ENCODE measurements at places on chromosomes 6 and 20. TPM values are rescaled to one million over a fixed set of nuclear protein-coding genes. Genes with fewer than 3 reads are reported as not detected.

Gene HLA-DOB
- total RNA-seq = 0.79 TPM

GRCh38 chr20:11714886-11715285, 202.8 kb upstream of the BTBD3 start:
- no peak for DNase-seq
- peaks cover 12% of the 10 kb centered on the region for H3K4me1 ChIP-seq
- no peaks in the 10 kb centered on the region for H3K36me3 ChIP-seq
- no peak overlapping the region for H3K4me3 ChIP-seq

GRCh38 chr6:165661664-165662025, 1.4 kb downstream of the PDE10A start:
- peaks cover 13% of the 10 kb centered on the region for H3K4me1 ChIP-seq
- H3K36me3 ChIP-seq = no peaks in the 10 kb centered on the region
- H3K4me3 ChIP-seq = peak overlapping the region; percentile 59
- no peak for DNase-seq

DNA sequence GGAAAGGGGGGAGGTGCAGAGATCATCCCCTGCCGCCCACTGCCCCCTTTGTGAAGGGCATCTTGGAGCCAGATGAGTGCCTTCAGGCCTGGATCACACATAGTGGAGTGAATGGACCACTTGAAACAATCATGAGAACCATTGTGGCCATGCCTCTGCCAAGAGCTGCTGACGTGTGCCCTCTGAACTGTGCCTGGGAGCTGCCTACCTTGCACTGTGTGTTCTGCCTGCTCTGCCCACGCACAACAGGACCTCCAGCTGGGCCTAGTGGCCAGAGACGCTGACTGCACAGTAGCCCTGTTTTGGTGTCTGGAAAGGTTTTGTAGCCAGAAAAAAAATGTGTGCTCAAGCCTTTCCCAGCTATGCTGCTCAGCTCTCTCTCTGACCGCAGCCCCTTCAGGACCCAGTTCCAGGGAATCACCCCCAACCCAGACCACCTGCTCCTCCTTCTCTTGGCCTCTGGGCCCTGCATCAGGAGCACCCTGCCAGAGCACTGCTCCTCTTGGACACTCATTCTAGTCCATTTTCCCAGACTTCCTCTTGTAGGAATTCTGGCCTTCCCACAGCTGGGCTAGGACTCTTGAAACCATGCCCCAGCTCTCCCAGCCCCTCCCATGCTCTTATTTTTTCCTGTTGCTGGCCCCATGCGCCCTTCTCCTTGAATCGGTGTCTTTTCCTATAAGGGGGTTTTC, 1.6 kb upstream of the ADIG start:
- H3K27me3 ChIP-seq = peaks cover 4% of the 10 kb centered on the region
- H3K4me1 ChIP-seq = no peaks in the 10 kb centered on the region
- no peak overlapping the region for H3K4me3 ChIP-seq
- DNase-seq = no peak
- no peak overlapping the region for H3K27ac ChIP-seq
- peaks cover 13% of the 10 kb centered on the region for H3K36me3 ChIP-seq

DNA sequence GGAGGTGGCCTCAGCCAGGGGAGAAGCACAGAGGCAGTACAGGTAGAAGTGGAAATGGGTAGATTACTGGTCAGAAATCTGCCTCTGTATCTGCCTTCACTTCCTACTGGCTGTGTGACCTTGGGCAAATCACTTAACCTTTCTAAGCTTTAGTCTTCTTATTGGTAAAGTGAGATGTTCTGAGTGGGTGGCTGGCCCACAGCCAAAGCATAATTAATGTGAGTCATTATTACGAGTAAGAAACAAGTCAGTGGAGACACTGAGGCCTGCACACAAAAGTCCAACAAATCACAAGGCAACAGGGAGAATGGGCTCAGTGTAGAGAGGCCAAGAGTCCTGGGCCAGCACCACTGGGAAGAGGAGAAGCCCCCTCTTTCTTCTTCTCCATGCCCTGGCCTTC, 39.1 kb downstream of the NRN1 start:
- H3K27ac ChIP-seq = no peak overlapping the region
- H3K4me3 ChIP-seq = no peak overlapping the region

DNA sequence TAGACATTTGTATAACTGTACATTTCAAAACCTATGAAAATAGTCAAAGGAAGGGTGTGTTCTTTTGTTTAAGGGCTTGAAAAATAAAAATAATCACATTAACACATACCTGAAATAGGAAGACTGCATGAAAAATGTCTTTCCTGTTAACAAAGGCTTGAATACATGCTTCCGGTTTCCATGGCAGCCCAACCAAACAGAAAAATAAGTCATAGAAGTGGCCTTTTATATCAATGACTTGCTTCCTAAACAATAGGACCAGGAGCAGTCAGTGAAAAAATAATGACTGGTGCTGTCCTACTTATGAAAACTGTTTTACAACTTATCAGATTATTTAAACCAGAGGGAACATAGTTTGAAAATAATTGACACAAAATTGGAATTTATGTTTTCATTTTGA, 412.6 kb upstream of the PLCB4 start:
- peak; percentile 6 for DNase-seq
- no peaks in the 10 kb centered on the region for H3K27me3 ChIP-seq
- no peak overlapping the region for H3K27ac ChIP-seq
- no peak overlapping the region for H3K4me3 ChIP-seq

Gene PLN
- 0.43 TPM for total RNA-seq

Gene PEX3
- total RNA-seq = 20.8 TPM

- H3K36me3 ChIP-seq = peaks cover 4% of the 10 kb centered on the region
- H3K4me1 ChIP-seq = peaks cover 8% of the 10 kb centered on the region
- H3K27me3 ChIP-seq = no peaks in the 10 kb centered on the region
- H3K27ac ChIP-seq = no peak overlapping the region
These were observed 11.8 kb downstream of the FAM83D start for GRCh38 chr20:38937978-38938473.

Gene GABRR1
- total RNA-seq = not detected

GRCh38 chr6:111725446-111726112, 119.9 kb upstream of the TRAF3IP2 start:
- no peaks in the 10 kb centered on the region for H3K36me3 ChIP-seq
- no peak overlapping the region for H3K4me3 ChIP-seq
- no peak for DNase-seq
- peaks cover 34% of the 10 kb centered on the region for H3K4me1 ChIP-seq

Data from astrocyte (in vitro differentiated cells and primary cell).